ENCODE measurements at places on chromosomes 2 and 18. TPM values are rescaled to one million over a fixed set of nuclear protein-coding genes. Genes with fewer than 3 reads are reported as not detected.

The STPG4 gene
- not detected for total RNA-seq

The KLHL30 gene
- total RNA-seq, result 0.20 TPM

The SIX3 gene
- not detected for total RNA-seq

DNA sequence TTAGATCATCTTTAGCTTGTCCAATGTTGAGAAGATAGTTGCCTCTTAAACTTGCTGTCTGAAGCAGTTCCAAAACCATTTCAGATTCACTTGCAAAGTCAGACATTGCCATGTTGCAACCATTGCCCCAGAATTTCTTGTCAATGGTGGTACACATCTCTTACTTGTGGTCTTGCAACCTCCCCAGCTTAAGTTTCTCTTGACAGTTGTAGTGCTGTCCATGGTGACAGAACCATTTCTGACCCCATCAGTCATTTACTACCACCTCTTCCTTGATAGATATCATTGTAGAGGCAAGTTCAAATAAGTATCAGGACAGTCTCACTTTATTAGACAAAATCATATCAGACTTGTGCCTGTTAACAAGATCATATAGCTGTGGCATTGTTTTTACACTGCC is 407.2 kb upstream of the HNRNPA3 start:
- H3K27me3 ChIP-seq, result no peaks in the 10 kb centered on the region
- H3K4me3 ChIP-seq, result no peak overlapping the region
- DNase-seq, result no peak
- no peak overlapping the region for H3K27ac ChIP-seq
- H3K36me3 ChIP-seq, result no peaks in the 10 kb centered on the region
- H3K4me1 ChIP-seq, result no peaks in the 10 kb centered on the region

DNA sequence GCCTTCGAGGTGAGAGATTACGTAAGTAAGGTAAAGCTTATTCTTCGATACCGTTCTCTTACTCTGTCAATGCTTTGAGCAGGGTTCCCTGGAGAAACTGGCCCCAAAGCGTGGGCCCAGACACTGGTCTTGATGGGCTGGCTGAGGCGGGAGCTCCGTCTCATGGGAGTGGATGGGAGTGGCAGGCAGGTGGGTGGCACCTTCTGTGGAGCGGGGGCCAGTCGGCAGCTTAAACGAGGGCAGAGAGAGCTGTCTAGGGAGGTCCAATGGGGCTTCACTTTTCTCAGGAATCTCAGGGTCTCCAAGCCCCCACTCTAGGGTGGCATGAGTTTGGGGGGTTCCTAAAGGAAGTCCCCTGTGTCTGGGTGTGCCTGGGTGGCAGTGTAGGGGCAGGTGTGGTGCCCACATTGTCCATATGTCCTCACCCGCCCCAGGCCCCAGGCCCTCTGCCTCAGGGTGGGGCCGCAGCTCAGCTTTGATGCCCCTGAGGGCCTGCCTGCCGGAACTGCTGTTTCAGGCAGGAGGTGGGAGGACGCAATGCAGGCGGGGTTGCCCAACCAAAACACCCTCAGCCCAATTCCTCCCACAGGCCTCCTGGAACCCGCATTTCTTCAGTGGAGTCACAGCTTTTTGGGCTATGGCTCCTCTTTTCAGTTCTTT is 32.5 kb upstream of the FOSL2 start:
- H3K4me1 ChIP-seq, result peaks cover 34% of the 10 kb centered on the region
- no peaks in the 10 kb centered on the region for H3K27me3 ChIP-seq
- H3K4me3 ChIP-seq, result no peak overlapping the region
- no peak for DNase-seq

- H3K4me1 ChIP-seq, result no peaks in the 10 kb centered on the region
- H3K27ac ChIP-seq, result no peak overlapping the region
- H3K36me3 ChIP-seq, result no peaks in the 10 kb centered on the region
- no peak for DNase-seq
Measured at GRCh38 chr2:163253621-163254285, 415.2 kb upstream of the KCNH7 start.

DNA sequence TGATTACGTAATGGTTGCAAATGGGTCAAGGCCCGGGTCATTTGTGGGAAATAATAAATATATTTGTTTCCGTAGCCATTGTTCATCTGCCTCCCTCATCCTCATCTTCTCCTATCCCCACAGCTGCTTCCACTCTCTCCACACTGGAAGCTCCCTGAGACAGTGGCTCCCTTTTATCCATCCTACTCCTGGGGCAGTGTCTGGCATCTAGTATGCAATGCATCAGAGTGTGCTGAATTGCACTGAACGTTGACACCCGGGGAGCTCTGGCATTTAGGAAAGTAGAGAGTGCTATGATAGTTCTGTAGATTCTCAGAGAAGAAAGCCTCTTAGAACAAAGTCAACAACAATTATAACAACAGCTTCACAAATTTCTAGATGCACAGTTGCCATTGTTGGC is 45.5 kb upstream of the NAB1 start:
- DNase-seq, result no peak
- H3K36me3 ChIP-seq, result no peaks in the 10 kb centered on the region
- peaks cover 37% of the 10 kb centered on the region for H3K4me1 ChIP-seq
- H3K27me3 ChIP-seq, result no peaks in the 10 kb centered on the region

- no peaks in the 10 kb centered on the region for H3K36me3 ChIP-seq
- H3K27me3 ChIP-seq, result no peaks in the 10 kb centered on the region
- no peak overlapping the region for H3K4me3 ChIP-seq
Measured at GRCh38 chr18:62856294-62856693, 141.0 kb downstream of the PHLPP1 start.

All from mesothelial cell of epicardium (in vitro differentiated cells).